H4 (cell line): ENCODE measurements at places on chromosomes 16 and 17. TPM values are rescaled to one million over a fixed set of nuclear protein-coding genes. Genes with fewer than 3 reads are reported as not detected.

DNA sequence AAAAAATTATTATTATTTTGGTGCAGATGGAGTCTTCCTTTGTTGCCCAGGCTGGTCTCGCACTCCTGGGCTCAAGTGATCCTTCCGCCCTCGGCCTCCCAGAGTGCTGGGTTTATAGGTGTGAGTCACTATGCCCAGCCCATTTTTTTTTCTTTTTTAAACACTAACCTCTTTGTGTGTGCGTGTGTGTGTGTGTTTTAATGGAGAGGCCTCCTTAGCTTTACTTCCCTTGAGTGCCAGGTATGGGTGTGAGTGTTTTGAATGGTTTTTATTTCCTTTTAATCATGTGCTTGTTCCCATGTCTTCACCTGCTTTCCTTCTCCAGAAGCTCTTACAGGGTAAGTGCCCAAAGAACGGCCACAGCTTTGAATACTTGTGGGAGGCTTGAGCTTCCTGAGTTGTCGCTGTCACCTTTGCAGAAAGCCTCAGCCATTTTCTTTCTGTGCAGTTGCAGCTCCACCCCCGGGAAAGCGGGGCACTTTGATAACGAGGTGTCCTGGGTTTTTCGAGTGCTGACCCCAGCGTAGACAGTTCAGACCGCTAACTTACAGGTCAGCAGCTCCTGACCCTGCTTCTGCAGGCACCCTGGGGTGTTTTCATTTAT, 22.6 kb downstream of the AKAP1 start:
- peak; percentile 90 for DNase-seq

ABCA10 gene
- 0.80 and 1.8 TPM in 2 replicates for total RNA-seq

NDE1 gene
- 19.7 and 20.4 TPM in 2 replicates for total RNA-seq

DNA sequence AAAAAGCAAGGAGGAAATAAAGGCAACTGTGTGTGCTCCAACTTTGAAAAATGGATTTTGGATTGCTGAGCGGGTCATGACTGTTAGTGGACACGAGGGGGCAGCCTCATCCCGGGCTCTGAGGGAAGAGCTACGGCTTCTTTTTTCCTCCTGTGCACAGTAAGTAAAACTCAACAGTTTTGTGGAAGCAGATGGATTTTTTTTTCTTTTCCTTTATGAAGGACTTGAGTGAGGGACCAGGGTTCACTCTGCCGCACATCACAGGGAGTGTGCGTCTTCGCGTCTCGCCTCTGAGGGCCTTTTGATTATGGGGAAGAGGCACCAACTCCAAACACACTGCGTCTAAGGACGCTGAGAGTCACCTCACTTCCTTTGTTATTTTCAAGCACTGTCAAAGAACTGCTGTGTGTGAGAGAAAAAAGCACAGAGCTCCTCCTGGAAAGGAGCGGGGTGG, 80.3 kb upstream of the GOT2 start:
- peak; percentile 41 for DNase-seq
